ENCODE measurements at places on chromosomes 2 and 18. TPM values are rescaled to one million over a fixed set of nuclear protein-coding genes. Genes with fewer than 3 reads are reported as not detected.

- no peak for DNase-seq
Measured at GRCh38 chr18:75160364-75160763, 48.6 kb downstream of the PTGR3 start.

GRCh38 chr2:189830510-189830909, 46.3 kb downstream of the PMS1 start:
- DNase-seq = no peak

GRCh38 chr2:185202381-185202780, 536.2 kb upstream of the FSIP2 start:
- no peak for DNase-seq

GRCh38 chr2:152651834-152652233, 65.4 kb downstream of the PRPF40A start:
- no peak for DNase-seq

GRCh38 chr2:231321021-231321420, 74.5 kb upstream of the B3GNT7 start:
- DNase-seq = no peak

GRCh38 chr2:178114462-178114861, 2.2 kb downstream of the RBM45 start:
- DNase-seq = no peak

The UGT1A8 gene
- polyA plus RNA-seq = 2.6 TPM

Measured in thymus (tissue), 14 donors.